Skin of body (tissue), 3 donors: ENCODE measurements at places on chromosomes 7 and 10. TPM values are rescaled to one million over a fixed set of nuclear protein-coding genes. Genes with fewer than 3 reads are reported as not detected.

Gene AKR1C4
- not detected for total RNA-seq

Gene COL1A2
- total RNA-seq = 8,355 TPM

Gene TAS2R41
- not detected for total RNA-seq

Gene AKR1D1
- not detected for total RNA-seq

Gene HTR5A
- not detected for total RNA-seq

Gene OGA
- total RNA-seq = 217 TPM

Gene POLR3A
- 14.2 TPM for total RNA-seq

Gene PTF1A
- total RNA-seq = not detected

Gene HHEX
- 3.9 TPM for total RNA-seq

Gene GRID1
- total RNA-seq = 2.7 TPM

Gene HTRA1
- total RNA-seq = 185 TPM

Gene LGI1
- total RNA-seq = 2.6 TPM

Gene ETV1
- 8.7 TPM for total RNA-seq

Gene PNLIPRP3
- total RNA-seq = 5.8 TPM

Gene GPC2
- total RNA-seq = 3.9 TPM

Gene DYNC1I1
- 1.1 TPM for total RNA-seq

Gene DPY19L1
- 20.6 TPM for total RNA-seq

Gene TMEM229A
- total RNA-seq = not detected

Gene TAS2R5
- total RNA-seq = 2.8 TPM

Gene SPDYE9
- 0.10 TPM for total RNA-seq

Gene TRIM50
- total RNA-seq = 0.20 TPM
